ENCODE measurements at places on chromosomes 11 and 22.

- no peak for DNase-seq
Measured at GRCh38 chr22:39733191-39733590, 160.4 kb downstream of the ENTHD1 start.

- no peak for DNase-seq
Measured at GRCh38 chr11:79101656-79102055, 339.2 kb downstream of the TENM4 start.

GRCh38 chr22:19871023-19871844, 16.6 kb upstream of the GNB1L start:
- no peak for DNase-seq

- no peak for DNase-seq
Measured at GRCh38 chr11:132228746-132229325, 858.4 kb downstream of the NTM start.

DNA sequence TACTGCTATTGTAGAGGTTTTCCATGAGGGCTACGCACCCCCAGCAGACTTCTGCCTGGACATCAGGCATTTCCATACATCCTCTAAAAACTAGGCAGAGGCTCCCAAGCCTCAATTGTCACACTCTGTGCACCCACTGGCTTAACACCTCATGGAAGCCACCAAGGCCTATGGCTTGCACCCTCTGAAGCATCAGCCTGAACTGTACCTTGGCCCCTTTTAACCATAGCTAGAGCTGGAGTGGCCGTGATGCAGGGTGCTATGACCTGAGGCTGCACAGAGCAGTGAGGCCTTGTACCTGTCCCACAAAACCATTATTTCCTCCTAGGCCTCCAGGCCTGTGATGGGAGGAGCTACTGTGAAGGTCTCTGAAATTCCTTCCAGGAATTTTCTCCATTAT, 33.9 kb downstream of the AAMDC start:
- DNase-seq = no peak

- DNase-seq = no peak
Measured at GRCh38 chr22:27868732-27869282, 50.2 kb downstream of the PITPNB start.

- DNase-seq = no peak
Measured at GRCh38 chr22:45338795-45339194, 29.1 kb downstream of the FAM118A start.

DNA sequence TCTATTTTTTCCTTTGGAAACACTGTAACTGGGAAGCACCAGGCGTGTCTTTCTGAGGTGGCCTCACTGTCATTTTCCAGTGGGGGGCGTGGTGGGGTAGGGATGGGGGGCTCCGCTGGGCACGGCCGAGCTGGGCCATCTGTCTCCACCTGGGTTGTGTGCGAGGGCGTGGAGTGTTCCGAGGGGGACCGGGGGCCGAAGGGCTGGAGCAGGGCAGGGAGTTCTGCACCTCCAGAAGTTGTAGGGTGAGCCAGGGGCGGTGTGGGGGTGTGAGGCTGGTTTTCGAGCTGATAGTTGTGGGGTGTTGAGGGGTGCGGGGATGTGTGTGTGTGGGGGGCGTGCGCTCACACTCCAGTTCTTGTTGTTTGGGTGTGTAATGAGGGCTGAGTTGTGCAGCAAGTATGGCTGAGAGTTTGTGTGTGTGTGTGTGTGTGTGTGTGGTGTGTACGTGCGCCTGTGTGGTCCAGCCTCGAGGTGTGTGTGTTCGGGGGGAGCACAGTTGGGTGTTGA, 10.8 kb downstream of the YPEL4 start:
- no peak for DNase-seq

- no peak for DNase-seq
Measured at GRCh38 chr11:102683277-102683676, 22.3 kb downstream of the MMP27 start.

DNA sequence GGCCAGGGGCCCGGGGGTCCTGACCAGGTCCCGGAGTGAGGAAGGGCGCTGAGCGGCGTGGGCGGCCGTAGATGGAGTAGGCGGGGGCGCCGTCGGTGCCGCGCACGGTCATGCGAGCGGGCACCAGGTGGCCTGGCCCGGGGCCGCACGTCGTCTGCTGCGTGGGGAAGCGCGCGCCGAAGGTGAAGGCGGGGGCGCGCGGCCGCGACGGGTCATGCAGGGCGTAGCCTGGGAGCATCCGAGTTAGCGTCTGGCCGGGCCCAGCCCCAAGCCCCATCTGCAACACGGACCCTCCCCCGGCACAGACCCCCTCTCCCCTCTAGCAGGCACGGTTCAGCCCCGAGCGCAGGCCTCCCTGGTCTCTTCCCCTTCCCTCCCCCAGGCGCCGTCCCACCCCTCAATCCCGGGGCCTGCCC, 1.7 kb upstream of the TYMP start:
- no peak for DNase-seq

- DNase-seq = no peak
Measured at GRCh38 chr11:84140386-84141169, 854.4 kb upstream of the CCDC90B start.

- DNase-seq = no peak
Measured at GRCh38 chr11:36116161-36116560, 172.3 kb downstream of the LDLRAD3 start.

DNA sequence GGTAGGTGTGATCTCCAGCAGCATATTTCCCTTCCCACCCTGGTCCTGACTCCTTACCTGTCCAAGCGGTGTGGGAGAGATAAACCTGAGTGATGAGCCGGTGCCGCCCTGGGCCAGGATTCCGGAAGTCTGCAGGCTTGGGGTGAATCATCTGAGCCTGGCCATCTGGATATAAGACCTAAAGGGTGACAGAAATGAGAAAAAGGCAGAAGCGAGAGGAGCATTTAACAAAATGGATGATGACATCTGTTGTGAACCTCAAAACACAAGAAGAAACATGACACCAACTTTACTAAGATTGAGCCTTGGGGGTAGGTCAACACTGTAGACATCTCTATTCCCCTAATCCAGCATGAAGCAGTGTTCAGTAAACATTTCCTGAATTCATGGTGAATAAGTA, 62.8 kb downstream of the AAMDC start:
- DNase-seq = no peak

GRCh38 chr22:33883561-33883960, 36.7 kb downstream of the LARGE1 start:
- DNase-seq = no peak

- no peak for DNase-seq
Measured at GRCh38 chr11:62119569-62119968, 4.2 kb upstream of the INCENP start.

DNA sequence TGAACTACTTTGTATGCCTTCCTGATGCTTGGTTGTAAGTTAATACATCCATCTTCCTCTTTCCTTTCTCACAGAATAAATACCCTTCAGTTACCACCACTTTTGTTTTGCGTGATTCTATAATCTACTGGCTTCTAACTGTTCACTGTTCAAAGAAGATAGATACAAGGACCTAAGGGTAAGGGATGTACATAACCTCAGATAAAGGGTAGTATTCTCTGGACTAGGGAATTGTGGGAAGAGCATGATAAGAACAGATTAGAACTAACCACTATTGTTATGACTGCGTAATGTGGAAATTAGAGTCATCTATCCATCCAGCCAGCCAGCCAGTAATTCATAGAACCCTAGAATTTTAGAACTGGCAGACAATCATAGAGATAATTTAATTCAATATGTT, 36.4 kb downstream of the MAP6 start:
- DNase-seq = no peak

DNA sequence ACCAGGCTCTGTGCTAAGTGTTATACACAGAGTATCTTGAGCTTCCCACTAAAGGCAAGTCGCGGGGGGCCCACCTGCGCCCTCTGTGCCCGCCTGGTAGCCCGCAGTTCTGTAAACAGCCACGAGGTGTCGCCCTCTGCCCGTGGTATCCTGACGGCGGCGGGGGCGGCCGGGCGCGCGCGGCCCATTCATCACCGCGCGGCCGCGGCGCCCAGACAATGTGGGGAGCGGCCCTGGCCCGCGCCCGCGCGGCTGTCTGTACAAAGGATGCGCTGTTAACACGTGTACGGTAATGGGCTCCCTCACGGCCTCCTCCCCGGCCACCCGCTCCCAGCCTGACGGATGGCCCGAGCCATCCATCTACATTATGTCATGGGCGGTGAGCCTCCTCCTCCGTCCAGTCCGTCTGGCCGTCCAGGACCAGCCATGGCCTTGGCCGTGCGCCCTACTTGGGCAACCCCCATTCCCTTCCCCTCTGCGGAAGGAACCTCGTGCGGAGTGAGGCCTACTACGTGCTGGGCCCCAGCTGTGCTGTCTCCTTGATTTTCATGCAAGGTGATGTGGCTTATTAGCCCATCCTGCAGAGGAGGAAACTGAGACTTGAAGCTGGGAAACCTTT, 99.4 kb downstream of the MIAT start:
- no peak for DNase-seq
